ENCODE measurements at places on chromosomes 12 and 14.

DNA sequence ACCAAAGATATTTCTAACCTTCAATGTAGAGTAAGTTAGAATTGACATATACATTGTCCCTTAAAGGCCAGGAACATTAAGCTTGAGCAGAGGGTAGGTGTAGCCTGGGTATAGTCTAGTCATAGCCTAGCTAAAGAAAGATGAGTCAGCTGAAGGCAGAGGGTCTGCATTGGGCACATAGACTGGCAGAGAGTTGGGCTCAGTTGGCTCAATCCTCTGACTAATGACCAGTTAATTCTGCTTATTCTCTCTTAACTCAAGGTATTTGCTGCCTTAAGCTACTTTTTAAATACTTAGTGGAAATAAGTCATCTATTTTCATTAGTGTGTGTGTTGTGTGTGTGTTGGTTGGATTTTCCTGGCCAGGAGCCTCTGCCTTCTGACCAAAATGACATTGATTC, 467.1 kb downstream of the RAD51B start:
- no peak for DNase-seq

GRCh38 chr12:110348431-110349059, 55.0 kb downstream of the ANAPC7 start:
- no peak for DNase-seq

DNA sequence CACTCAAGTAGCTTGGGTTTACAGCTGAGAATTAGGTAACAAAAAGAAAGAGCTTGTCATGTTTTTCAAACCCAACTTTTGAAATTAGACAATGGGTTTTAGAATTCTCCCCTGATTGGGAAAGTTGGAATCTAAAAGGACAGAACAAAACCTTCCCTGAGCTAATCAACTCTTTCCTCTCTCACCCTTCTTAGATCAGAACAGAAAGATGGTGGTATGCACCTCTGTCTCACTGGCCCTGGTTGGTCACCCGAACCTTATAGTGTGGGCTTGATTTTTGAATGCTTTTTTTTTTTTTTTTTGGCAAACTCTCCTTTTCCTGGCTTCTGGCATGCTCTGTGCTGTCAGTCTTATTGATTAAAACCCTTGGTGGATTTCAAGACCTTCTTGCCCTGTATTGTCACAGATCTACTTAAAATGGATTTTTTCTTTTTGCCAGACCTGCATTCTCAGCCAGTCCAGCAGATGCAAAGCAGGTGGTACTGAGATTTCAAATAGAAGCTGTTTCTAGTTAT, 251.1 kb upstream of the RMST start:
- DNase-seq, result no peak

- DNase-seq, result no peak
Observed at GRCh38 chr12:23949348-23950209, at the start of gene SOX5. TSS of gene SOX5 (minus strand) at chr12:23949670. CDS start at chr12:23949601, 69 bp downstream.

DNA sequence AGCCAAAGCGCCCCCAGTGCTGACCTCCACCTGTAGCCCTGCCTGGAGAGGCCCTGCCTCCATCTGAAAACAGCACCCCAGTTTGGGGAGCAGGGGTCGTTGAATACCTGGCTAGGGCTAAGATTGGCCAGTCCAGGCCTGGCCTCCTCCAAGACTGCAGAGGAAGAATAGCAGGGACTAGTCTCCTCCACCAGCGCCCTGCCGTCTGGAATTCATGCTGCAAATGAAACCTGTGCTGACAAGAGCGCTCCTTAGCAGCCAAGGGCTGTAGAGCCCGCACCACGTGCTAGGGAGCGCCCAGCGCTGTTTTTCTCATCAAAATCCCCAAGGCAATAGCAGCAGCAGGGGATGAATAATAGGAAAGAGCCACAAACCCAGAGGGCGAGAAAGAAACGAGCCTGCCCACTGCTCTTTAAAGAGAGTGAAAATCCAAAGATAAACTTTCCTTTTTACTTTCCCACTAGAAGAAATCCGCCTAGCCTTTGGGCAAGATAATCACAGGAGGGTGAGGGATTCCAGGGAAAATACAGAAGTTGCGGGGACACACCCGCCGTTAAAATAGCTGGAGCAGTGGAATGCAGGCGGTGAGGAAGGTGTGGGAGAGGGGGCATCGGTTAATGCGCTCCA, 3.3 kb downstream of the COL2A1 start:
- DNase-seq, result peak; percentile 24

GRCh38 chr12:65603438-65604351, 220.6 kb upstream of the HMGA2 start:
- DNase-seq, result no peak

- no peak for DNase-seq
Observed at GRCh38 chr12:66500091-66500490, 178.8 kb downstream of the GRIP1 start.

GRCh38 chr12:29283969-29284700, 96.8 kb downstream of the ERGIC2 start:
- DNase-seq, result no peak

GRCh38 chr14:49865431-49865859, 12.9 kb upstream of the NEMF start:
- peak; percentile 28 for DNase-seq

GRCh38 chr12:16553457-16553856, 52.5 kb downstream of the LMO3 start:
- DNase-seq, result no peak

DNA sequence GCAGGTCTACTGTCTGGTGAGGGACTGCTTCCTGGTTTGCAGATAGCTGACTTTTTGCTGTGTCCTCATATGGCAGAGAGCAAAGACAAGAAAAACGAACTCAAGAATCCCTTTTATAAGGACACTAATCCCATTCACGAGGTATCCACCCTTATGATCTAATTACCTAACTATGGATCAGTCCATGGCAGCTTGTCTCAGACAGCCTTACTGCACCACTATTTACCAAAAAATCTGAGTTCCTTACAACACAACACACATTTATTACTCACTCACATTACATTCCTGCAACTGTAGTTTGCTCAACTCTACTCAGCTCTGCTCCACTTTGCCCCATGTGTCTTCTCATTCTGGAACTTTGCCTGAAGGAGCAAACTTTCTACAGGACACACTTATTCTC, 10.1 kb upstream of the SLC6A15 start:
- no peak for DNase-seq

DNA sequence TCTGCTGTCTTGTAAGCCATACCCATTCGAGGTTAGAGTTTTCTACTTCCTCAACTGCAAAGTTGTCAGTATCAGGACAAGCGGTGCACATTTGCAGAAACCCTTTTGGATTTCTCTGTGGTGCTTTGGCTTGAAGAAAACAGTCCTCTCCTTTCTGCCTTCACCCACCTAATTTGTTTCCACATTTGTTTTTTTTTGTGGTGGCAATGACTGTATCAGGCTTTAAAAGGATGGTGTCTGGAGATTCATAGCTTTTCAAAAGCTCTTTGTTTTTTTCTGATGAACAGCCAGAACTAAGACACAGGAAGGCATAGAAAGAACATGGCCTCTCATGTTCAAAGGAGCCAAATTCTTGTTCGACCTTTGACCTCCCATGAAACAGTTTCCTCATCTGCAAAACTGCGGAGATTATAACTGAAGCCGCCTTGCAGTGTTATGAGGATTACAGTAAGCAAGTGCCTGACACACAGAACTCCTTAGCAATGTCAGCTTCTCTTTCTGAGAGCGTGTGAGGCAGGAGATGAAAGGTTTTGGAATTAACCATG, 270.6 kb upstream of the TBX3 start:
- DNase-seq, result no peak

- no peak for DNase-seq
Observed at GRCh38 chr14:50573862-50574261, 13.9 kb downstream of the ATL1 start.

- no peak for DNase-seq
Observed at GRCh38 chr14:99513183-99513694, 32.0 kb downstream of the CCNK start.

- no peak for DNase-seq
Observed at GRCh38 chr14:94282991-94283723, 9.9 kb downstream of the SERPINA10 start.

DNA sequence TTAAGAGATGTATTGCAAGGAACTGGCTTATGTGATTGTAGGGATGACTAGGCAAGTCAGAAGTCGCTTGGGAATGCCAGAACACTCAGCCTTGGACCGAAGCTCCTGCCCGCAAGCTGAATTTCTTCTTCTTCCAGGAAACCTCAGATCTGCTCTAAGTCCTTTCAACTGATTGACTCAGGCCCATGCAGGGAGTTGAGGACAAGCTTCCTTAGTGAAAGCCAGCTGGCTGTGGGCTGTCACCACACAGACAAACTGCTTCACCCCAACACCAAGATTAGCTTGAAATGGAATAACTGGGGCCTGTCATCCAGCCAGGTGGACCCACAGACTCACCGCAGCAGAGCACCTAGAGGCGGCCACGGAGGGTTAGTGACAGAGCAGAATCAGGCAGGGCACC, 24.7 kb downstream of the BDKRB2 start:
- no peak for DNase-seq

GRCh38 chr12:52020539-52021336, 14.0 kb downstream of the TAMALIN start:
- DNase-seq, result no peak

DNA sequence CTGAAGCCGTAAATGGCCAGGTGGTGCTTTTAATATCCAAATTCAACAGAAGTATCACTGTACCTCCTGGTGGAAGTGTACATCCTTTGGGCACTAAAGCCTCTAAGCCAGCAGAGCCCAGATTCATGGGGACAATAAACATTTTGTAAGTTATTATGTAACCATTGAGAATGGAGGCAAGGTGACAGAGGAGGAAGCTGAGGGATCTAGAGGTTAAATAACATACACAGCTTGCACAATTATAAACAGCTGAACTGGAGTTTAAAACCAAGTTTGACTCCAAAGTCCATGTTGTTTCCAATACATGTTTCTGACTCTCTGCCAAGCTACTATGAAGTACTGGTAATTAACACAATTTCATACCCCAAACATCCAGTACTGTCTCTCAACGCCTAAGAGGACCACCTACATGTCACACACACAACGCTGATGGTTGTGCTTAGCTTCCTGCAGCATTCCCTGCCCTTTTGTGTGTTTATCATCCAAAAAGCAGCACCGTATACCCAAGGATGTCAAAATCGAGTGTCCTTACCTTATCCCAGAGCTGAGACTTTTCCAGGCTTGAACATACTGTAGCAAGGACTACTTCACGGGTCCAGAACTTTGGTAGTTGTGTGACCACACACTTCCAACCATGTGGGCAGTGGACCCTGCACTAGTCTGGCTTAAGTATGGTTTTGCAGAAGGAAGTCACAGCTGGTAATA, 41.3 kb downstream of the EGLN3 start:
- no peak for DNase-seq

DNA sequence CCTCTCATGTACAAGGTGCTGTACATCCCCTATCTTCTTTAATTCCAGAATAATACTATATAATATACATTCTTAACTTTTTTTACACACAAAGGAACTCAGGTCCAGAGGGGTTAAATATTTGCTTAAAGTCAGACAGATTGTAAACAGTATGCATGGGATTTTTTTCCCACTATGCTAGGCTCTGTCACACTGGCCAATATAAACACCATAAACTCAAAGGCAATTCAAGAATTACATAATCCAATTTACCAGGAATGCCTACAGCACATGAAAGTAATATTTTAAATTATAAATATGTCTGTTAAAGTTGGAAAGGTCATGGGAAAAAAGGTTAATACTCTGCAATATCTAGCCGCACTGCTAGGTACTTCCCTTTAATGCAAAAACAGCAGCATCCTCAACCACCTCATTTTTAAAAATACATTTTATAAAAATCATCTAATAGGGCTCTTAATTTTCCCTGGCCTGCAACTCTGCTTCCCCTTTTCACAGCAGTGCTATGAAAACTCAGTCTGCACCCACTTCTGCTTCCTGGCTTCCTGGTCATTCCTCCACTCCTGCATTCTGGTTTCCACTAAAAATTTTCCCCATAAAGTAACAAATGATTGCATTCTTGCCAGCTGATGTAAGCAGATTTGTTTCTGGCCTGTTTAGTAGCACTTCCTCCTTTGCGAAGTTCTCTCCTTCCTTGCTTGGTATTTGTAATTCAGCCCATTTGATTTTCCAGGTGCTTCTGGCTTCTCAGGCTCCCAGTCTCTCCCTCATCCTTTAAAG, 128.1 kb downstream of the ITPR2 start:
- DNase-seq, result no peak

GRCh38 chr12:53097207-53097563, 282 bp upstream of the IGFBP6 start:
- DNase-seq, result no peak

DNA sequence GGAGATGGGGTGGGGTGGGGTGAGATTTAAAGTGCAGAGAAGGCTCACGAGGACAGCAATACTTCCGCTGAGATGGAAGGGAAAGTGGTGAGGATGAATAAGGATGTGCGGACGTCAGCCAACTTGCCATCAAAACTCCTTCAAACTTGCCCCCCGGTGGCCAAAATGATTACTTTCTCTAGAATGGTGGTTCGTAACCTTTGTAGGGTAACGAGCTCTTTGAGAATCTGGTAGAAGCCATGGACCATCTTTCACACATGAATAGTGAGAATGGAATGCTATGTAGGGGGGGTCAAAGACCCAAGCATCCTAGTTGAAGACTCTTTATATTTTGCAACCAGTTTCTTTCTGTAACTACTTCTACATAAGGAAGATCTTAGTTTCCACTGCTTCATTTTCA, 245.9 kb upstream of the DDHD1 start:
- DNase-seq, result no peak

GRCh38 chr12:48379794-48380193, 29.1 kb upstream of the ZNF641 start:
- no peak for DNase-seq

- DNase-seq, result no peak
Observed at GRCh38 chr12:81727391-81727790, 31.8 kb downstream of the PPFIA2 start.

GRCh38 chr14:22113401-22113800, 439.8 kb upstream of the OR4E1 start:
- no peak for DNase-seq

DNA sequence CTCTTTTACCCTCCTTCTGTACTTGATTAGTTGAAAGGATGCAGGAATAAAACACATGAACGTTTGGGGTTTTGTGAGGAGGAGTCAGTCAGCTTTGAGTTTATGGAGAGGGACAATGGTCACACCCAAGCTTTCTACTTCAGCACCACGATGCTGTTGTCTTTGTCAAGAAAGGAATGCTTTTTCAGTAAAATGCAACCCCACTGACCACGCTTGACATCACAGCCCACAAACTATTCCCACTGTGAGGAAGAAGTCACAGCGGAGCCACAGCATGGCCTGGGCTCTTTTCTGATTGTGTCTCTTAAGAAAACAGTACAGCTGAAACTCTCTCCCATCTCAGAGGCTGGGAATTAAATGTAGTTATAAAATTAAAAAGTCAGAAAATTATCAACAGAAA, 135.2 kb downstream of the APAF1 start:
- DNase-seq, result no peak

DNA sequence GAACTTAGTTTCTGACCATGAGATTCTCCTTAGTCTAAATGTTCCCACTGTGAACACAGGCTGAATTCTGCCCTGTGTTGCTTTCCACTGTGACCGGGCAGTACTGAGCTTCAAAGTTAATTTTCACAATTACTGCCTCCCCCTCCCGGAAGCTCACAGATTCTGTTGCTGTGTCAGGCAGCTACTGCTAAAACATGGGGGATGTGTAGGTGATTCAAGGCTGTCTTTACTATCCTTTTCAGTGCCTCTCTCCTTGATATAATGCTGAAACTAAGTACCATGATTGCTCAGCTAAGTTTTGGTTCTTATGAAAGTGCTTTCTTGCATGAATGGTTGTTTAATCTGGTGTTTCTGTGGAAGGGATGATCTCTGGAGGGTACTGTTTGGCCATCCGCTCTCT, 428.3 kb upstream of the NOVA1 start:
- DNase-seq, result no peak
